ENCODE measurements at places on chromosomes 11 and 22. TPM values are rescaled to one million over a fixed set of nuclear protein-coding genes. Genes with fewer than 3 reads are reported as not detected.

GRCh38 chr11:1502168-1502953 lies 15.8 kb upstream of the MOB2 start:
- H3K27ac ChIP-seq = no peak overlapping the region
- no peak overlapping the region for H3K4me3 ChIP-seq
- H3K4me1 ChIP-seq = peaks cover 3% of the 10 kb centered on the region

DNA sequence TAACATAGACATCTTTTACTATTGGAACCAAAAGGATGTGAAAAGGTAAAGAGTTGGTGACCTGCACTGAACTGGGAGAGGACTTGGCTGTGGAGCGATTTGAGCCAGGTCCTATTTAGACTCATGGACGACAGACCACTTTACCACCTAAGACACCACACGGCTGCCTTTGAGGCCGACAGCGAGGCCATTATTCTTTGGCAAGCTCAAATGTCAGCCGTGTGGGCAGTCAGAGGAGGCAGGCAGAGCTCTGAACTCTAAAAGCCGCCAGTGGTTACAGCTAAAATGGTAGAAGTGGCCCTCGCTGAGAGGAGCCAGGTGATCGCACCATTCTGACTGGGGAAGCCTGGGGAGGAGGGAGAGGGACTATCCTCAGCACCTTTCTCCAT lies 50.5 kb downstream of the SCUBE1 start:
- H3K4me1 ChIP-seq = no peaks in the 10 kb centered on the region
- H3K27me3 ChIP-seq = peaks cover 4% of the 10 kb centered on the region
- H3K4me3 ChIP-seq = no peak overlapping the region
- no peak for DNase-seq

GRCh38 chr11:77202941-77203900 lies 75.2 kb downstream of the MYO7A start:
- H3K4me1 ChIP-seq = no peaks in the 10 kb centered on the region
- H3K4me3 ChIP-seq = no peak overlapping the region
- DNase-seq = no peak

DNA sequence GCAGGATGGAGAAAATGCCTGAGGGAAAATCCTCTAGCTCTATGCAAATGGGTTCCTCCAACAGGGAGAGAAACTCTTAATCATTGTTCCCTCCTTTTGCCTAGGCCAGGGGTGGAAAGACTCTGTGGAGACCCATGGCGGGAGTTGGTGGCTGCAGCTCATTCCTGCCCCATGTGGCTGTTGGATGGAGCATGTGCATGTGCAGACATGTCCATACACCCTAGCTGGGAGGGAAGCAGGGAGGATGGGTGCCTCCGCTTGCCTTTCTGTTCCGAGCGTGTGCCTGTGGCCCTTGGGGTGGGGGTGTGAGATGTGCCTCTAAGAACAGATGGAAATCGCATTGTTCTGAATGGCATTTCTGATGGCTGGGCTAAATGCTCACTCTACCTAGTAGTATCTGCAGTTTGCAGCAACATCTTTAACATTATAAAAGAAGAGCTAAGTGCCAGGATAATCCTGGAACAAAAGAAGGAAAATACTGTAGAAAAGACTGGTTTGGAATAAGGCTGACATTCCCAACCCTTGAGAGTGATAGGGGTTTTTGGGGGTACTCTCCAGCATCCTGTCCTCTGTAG lies 31.7 kb downstream of the METTL15 start:
- no peaks in the 10 kb centered on the region for H3K27me3 ChIP-seq
- no peak overlapping the region for H3K27ac ChIP-seq
- H3K4me3 ChIP-seq = no peak overlapping the region
- no peaks in the 10 kb centered on the region for H3K36me3 ChIP-seq

DNA sequence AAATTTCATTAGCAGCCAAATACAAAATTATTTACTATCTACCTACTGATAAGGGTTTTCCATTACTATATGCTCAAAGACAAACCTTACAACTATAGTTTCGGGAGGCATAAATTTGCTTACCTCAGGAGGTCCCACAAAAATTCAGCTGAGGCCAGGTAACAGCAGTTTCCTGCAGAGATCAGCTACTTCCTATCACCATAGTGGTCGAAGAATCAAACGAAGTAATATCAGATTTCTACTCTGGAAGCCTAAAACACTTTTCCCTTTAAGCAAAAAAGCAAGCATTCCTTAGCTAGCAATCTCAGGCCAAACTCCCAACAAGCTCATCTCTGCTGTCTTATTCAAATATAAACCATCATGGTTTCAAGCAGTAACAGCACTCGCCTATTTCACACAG lies 3.1 kb downstream of the NAP1L4 start:
- H3K4me3 ChIP-seq = peak overlapping the region; percentile 97
- peak overlapping the region; percentile 64 for H3K27ac ChIP-seq
- peaks cover 10% of the 10 kb centered on the region for H3K36me3 ChIP-seq
- no peak for DNase-seq
- peaks cover 6% of the 10 kb centered on the region for H3K4me1 ChIP-seq

GRCh38 chr22:29155966-29156365 lies 49.7 kb upstream of the EMID1 start:
- no peaks in the 10 kb centered on the region for H3K36me3 ChIP-seq
- no peak overlapping the region for H3K27ac ChIP-seq
- H3K4me1 ChIP-seq = peaks cover 8% of the 10 kb centered on the region
- H3K4me3 ChIP-seq = no peak overlapping the region
- H3K27me3 ChIP-seq = no peaks in the 10 kb centered on the region
- no peak for DNase-seq

DNA sequence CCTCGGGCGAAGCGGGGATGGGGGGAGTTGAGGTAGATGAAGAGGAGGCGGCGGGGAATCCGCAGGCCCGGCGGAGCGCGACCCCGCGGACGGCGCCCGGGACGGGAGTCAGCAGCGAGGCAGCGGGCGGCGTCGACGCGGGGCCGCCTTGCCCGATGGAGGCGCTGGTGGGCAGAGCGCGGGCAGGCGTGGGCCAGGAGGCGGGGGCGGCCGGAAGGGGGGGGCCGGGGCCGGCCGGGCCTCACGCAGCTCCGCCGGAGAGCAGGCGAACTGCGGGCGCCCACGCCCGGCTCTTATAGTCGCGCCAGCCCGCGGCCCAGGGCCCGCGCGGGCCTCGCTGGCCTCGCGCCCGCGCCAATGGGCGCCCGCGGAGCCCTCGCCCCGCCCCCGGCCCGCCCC lies at the start of gene IGF2:
Gene IGF2, minus strand, starts transcription at position 267 of the 399 bp plus-strand sequence. CDS start 3,866 bp downstream, outside the sequence.
- H3K4me1 ChIP-seq = no peaks in the 10 kb centered on the region
- no peak within 1 kb of the TSS for H3K4me3 ChIP-seq
- no peak within 1 kb of the TSS for H3K27ac ChIP-seq
- DNase-seq = no peak
- H3K36me3 ChIP-seq = no peaks in the 10 kb centered on the region

DNA sequence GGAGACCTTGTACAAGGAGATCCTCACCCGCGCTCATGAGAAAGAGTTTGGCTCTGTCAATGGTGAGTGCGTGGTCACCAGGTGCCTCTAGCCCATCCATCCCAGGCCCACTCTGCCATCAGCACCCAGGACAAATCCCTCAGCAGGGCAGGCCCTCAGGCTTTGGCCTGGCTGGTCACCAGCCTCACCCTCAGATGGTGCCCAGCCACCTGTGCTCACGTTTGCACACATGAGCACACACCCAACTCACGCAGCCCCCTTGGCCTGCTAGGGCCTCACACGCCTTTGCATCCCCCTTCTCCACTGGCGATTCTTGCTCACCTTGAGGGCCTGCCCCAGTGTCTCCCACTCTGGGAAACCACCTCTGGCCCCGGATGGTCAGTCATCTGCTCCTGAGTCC lies 4.1 kb upstream of the RAB1B start:
- no peak overlapping the region for H3K27ac ChIP-seq
- peaks cover 33% of the 10 kb centered on the region for H3K36me3 ChIP-seq
- no peak overlapping the region for H3K4me3 ChIP-seq

GRCh38 chr11:19499026-19499669 lies 213.5 kb upstream of the NAV2 start:
- no peak overlapping the region for H3K4me3 ChIP-seq
- H3K27me3 ChIP-seq = no peaks in the 10 kb centered on the region
- H3K27ac ChIP-seq = no peak overlapping the region
- no peaks in the 10 kb centered on the region for H3K4me1 ChIP-seq
- DNase-seq = no peak
- H3K36me3 ChIP-seq = no peaks in the 10 kb centered on the region

The LARGE2 gene
- total RNA-seq = 0.32 TPM

DNA sequence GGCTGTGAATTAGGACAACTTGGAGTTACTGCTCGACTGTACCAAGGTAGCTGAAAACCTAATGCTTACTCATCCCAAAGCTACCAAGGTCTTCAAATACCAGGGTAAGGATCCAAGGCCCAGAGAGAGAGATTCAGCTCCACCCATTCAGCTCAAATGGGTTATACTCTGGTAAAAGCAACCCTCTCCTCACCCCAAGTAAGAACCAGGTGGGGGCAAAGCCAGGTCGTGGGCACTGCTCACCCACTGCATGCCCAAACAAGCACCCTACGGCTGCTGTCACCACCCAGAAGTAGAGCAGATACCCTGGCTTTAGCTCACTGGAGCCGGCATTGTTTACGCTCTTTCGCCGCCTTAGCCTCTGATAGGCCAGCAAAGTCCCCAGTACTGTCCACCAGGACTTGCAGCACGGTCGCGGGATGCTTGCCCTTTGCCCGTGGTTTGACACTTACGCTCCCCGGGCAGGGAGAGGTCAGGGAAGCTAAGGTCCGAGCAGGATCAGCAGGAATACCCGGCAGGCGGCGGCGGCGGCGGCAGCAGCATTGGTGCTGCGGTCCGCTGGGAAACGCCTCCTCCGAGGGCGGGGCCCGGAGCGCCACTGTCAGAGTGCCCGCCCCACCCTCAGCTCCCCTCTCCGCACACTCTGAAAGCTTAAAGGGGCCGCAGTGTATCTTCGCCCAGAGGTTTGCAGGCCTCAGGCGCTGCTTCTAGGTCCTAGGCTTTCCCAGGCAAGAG lies 19.6 kb downstream of the CKAP5 start:
- H3K27ac ChIP-seq = no peak overlapping the region
- no peaks in the 10 kb centered on the region for H3K27me3 ChIP-seq
- DNase-seq = no peak
- H3K4me3 ChIP-seq = peak overlapping the region; percentile 67

The SMIM35 gene
- total RNA-seq = not detected

The MS4A3 gene
- total RNA-seq = not detected

The MOV10L1 gene
- not detected for total RNA-seq

DNA sequence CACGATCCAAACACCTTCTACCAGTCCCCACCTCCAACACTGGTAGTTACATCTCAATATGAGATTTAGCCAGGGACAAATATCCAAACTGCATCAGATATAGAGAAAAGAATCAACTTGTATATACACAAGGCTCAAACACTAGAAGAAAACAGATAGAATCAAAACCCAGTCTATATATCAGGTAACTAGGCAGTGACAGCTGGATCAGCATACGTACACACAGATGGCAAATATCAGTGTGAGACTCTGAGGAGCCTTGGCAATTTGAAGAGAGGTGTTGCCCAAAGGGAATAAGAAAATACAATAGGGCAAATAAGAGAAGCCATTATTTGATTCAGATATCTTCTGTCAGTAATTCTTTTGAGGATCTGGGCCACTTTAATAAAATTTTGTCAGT lies 951.3 kb upstream of the CHORDC1 start:
- DNase-seq = no peak
- H3K27me3 ChIP-seq = no peaks in the 10 kb centered on the region
- H3K4me1 ChIP-seq = no peaks in the 10 kb centered on the region
- H3K4me3 ChIP-seq = no peak overlapping the region
- no peaks in the 10 kb centered on the region for H3K36me3 ChIP-seq
- no peak overlapping the region for H3K27ac ChIP-seq

DNA sequence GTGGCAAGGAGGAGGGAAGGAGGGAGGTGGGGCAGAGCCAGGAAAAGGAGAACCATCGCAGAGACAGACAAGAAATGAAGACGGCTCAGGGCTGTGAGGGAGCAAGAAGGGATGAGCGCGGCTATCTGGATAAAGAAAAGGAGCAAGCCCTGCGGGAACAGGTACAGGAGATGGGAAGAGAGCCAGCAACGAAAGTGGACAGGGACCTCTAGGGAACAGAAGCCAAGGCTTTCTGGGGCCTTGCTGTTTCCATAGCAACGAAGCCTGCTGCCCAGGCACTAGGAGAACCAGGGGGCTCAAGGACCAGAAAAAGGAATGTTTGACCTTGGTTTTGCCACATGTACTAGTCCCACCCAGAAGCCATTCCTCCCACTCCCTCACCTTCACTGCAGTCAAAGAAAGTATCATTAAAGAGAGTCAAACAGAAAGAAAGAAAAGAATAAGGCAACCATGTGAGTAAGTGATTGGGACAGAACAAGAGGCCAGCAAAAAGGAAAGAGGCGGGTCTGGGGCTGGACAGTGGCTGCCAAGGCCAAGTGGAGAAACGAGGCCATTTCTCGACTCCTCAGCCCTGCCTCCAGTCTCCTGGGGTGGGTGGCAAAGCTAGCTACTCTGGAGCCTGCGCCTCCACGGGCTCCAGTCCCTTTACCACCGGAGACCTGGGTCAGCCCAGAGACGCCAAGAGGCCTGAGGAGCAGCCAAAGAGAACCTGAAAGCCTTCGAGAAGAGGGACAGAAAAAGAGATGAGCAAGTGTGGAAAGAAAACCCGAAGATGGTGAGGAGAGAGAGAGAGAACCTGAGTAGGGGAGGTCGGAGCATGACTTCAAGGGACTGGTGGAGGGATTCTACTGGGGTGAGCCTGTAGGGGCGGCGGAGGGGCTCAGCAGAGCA lies 35.1 kb downstream of the NRXN2 start:
- no peak overlapping the region for H3K27ac ChIP-seq
- no peak for DNase-seq
- 0 out of 2 replicates have a peak, but pooled peaks cover 3% of the 10 kb centered on the region for H3K4me1 ChIP-seq
- no peaks in the 10 kb centered on the region for H3K36me3 ChIP-seq
- no peak overlapping the region for H3K4me3 ChIP-seq

Data from GM12878 (cell line).